Stimulated activated CD4-positive, alpha-beta T cell treated with anti-CD3 and anti-CD28 coated beads, Interleukin-12 subunit alpha, Interleukin-12 subunit beta, amount 100 ng/mL, for 24 hours (primary cell): ENCODE measurements at places on chromosomes 3 and 15.

DNA sequence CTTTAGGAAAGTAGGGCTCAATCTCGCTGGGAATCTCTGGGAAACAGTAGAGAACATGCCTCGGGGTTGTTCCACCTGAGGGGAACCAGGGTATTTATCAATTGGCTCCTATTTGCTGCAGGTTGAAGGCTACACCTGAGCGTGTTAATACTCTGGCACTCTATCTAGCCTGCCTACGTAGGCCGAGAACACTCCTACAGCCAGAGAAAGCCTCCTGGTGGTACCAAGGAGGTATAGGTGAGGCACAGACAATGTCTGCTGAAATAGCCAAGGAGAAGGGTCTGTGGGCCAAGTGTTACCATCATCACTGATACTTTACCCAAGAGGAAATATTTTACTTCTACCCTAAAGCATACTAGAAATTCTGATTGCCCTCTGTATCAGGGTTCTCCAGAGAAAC, 341.0 kb upstream of the UBE2E2 start:
- no peak for DNase-seq

DNA sequence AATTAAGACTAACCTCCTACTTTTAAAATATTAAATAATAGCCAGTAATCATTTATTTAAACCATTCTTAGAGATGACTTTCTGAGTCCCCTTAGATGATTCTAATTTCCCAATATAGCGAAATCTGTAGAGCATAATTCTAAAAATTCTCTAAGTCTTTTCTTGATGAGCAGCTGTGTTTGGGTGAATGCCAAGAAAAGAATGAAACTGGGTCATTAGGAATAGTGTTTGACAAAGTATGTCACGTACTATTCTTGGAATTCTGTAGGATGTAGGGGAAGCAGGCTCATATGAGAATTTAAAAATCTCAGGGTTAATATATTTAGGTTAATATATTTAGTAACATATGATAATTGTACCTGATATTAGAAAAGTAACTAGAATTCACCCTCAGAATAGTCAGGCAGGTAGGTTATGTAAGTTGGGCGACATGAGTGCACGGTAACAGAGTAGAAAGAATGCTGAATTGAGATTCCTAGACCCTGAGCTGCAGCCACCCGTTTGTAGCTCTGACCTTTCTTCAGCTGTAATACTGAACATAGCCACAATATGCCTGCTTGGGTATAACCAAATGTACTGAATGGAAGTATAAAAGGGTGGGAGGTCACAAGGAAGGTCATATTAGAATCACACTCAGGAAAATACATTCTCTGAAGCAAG, 524.3 kb downstream of the UNC13C start:
- no peak for DNase-seq

GRCh38 chr3:153233986-153234385, 72.0 kb downstream of the RAP2B start:
- DNase-seq, result no peak

DNA sequence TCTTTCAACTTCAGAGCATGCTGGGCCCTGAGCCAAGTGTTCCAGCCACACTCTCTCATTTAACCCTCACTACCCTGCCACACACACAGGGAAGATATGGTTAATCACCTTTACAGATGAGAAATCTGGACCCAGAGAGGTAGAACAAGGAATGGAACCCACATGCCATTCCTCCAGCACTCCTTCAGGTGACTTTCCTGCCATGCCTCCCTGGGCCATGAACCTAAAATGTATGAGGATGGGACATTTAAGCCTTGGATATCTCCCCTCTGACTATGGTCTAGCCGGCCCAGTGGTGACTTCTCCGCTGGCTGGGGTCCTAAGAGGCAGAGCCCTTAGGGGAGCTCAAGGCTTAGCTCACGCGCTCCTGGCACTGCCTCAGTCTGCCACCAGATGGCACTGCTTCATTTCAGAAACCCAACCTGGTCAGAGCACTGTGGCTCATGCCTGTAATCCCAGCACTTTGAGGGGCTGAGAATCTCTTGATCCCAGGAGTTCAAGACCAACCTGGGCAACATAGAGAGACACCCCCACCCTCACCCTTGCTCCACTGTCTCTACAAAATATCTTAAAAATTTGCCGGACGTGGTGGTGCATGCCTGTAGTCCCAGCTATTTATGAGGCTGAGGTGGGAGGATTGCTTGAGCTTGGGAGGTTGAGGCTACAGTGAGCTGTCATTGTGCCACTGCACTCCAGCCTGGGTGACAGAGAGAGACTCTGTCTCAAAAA, 2.2 kb upstream of the DCAF1 start:
- peak; percentile 59 for DNase-seq

DNA sequence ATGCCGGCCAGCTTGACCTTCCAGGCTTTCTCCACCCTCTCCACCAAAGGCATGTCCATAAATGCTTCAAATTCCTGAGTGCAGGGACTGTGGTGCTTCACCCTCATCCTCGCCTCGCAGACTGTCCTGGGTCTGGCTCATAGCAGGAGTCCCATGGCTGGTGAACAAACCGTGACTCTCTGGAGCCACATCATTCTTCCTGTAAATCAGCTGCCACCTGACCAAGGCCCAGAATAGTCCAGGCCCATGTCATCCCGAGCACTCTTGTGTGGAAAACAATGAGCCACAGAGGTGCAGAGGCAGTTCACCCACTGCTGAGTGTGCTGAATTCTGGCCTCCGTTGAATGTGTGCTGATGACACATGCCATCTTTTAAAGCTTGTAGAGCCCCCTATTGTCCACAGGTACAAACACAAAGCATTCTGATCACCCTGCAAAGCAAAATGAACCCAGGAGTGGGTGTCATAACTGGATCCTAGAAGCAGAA, 68.6 kb downstream of the ABHD5 start:
- no peak for DNase-seq

GRCh38 chr3:110293660-110294059, 778.0 kb upstream of the NECTIN3 start:
- DNase-seq, result no peak

DNA sequence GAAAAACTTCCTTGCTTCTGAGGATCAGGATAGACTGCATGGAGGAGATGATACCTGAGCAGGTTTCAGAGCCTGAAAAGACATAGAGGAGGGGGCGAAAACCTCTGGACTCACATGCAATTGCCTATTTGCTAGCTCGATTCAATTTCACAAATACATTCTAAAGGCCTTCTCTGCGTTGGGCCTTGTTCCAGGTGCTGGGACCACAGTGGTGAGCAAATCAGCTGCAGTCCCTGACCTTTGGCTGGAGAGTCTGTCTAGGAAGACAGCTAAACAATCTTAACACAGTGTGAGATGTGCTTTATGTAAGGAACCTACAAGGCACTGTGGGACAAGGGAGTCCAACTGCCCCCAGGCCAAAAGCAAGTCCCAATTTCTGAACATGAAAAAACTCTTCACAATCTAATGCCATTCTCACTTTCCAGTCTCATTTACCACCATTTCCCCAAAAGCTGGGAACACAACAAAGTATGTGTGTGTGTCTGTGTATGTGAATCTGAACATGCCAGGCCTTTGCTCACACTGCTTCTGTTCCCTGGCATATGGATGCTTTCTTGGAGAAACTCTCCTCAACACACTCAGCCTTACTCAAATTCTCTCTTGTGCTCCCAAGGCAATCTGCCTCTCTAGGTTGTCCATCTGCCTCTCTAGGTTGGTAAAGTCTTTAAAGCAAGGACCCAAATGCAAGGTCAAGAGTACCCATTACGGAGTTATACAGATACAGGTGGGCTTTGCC, 2.1 kb upstream of the PCCB start:
- no peak for DNase-seq

DNA sequence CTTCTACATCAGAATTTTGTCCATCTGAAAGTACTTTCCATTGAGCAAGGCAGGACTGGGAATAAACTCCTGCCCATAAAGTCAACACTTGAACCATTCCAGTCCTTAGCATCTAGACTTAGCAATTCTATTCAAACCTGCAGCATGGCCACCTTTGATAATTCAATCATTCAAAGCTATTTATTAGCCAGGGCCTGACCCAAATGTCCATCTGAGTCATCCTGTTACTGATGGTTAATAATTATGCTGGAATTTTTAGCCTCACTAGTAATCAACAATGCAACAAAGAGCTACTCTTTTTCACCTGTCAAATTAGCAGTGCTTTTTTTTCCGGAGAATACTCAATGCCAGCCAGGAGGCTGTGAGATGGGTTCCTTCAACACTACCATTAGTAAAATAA, 72.7 kb upstream of the SNRK start:
- no peak for DNase-seq

- DNase-seq, result peak; percentile 42
Observed at GRCh38 chr3:38165722-38166387, 518 bp downstream of the OXSR1 start.

DNA sequence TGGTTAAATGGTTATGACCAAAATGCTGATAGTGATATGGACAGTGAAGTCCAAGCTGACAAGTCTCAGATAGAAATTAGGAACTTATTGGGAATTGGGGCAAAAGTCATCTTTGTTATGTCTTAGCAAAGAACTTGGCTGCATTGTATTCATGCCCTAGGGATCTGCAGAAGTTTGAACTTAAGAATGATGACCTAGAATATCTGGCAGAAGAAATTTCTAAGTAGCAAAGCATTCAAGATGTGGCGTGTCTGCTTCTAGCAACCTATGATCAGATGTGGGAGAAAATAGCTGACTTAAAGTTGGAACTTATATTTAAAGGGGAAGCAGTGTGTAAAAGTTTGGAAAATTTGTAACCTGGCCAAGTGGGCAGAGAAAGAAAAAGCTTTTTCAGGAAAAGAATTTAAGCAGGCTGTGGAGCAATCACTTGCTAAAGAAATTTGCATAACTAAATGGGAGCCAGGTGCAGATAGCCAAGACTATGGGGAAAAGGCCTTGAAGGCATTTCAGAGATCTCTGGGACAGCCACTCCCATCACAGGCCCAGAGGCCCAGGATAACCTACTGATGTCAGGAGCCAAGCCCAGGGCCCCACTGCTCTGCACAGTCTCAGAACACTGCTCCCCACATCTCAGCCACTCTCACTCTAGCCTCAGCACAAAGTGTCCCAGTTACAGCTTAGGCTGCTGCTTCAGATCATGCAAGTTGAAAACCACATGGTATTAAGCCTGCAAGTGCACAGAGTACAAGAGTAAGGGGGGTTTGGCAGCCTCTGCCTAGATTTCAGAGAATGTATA, 147.8 kb upstream of the TGFBR2 start:
- no peak for DNase-seq

DNA sequence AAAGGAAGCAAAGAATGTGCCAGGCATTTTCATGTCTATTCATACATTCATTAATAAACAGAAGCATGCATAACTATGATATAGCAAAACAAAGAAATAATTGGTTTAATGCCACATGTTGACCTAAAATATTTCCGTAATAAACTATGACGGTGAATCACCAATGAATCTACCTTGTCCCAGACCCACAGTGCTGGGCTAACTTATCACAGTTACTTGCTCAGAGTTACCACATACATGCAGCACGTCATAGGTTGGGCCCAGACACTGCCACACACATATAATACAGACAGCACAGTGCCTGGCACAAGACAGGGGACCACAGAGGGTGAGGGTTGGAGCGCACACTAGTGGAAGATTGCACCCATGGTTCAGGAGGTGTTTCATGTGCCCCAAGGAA, 86.9 kb downstream of the ATP1B3 start:
- DNase-seq, result no peak

DNA sequence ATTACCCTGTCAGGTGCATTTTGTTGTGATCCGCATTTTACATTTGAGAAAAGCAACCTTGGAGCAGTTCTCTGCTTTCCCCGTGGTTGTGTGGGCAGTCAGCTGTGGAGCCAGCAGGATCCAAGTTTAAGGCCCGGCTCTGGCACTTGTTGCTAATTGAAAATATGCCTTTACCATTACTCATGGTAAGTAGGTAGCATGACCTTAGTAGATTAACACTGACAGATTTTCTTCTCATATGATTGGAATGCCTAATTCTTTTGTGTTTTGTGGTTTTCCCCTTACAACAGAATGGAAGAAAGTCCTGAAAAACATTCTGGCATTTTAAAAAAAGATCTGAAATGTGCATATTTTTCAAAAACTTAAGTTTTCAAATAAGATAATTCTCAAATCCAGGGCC, 246.5 kb upstream of the LRRN1 start:
- no peak for DNase-seq

DNA sequence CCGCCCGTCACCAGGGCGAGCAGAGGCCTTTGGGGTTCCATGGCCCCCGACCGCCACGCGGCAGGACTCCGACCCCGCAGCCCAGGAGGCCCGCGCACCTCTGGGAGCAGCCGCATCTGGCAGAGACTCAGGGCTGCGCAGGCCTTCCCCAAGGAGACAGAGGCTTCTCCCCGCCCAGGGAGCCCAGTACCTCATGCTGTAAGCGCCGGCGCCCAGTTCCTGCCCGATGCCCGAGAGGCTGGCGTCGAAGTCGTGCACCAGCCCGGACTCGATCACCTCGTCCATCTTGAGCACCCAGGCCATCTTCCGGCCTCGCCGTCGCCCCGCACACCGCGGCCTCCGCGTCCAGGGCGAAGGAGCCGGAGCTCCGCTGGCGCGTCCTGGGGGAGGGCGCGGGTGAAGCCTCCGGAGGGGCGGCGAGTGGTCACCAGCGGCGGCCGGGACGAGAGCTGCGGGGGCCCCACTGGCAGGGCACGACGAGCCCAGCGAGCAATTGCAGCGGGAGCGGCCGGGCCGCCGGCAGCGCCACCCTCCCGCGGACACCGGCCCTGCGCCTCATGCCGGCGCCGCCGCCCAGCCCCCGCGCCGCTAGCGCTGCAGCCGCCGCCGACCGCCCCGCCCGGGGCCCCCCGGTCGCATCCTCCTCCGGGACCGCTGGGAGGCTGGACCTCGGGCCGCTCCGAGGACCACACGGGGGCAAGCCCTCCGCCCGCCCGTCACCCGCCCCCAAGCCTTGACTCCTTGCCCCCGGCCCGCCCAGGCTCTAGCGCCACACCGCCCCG, 468 bp downstream of the UBP1 start:
- DNase-seq, result no peak

- no peak for DNase-seq
Observed at GRCh38 chr15:70094690-70095311, 2.9 kb downstream of the TLE3 start.
